Small intestine (tissue), 16 donors: ENCODE measurements at places on chromosomes 13 and 19. TPM values are rescaled to one million over a fixed set of nuclear protein-coding genes. Genes with fewer than 3 reads are reported as not detected.

GRCh38 chr13:59464926-59465325 is 698.8 kb downstream of the DIAPH3 start:
- H3K4me1 ChIP-seq = no peaks in the 10 kb centered on the region
- no peaks in the 10 kb centered on the region for H3K36me3 ChIP-seq
- no peaks in the 10 kb centered on the region for H3K27me3 ChIP-seq
- no peak for DNase-seq

DNA sequence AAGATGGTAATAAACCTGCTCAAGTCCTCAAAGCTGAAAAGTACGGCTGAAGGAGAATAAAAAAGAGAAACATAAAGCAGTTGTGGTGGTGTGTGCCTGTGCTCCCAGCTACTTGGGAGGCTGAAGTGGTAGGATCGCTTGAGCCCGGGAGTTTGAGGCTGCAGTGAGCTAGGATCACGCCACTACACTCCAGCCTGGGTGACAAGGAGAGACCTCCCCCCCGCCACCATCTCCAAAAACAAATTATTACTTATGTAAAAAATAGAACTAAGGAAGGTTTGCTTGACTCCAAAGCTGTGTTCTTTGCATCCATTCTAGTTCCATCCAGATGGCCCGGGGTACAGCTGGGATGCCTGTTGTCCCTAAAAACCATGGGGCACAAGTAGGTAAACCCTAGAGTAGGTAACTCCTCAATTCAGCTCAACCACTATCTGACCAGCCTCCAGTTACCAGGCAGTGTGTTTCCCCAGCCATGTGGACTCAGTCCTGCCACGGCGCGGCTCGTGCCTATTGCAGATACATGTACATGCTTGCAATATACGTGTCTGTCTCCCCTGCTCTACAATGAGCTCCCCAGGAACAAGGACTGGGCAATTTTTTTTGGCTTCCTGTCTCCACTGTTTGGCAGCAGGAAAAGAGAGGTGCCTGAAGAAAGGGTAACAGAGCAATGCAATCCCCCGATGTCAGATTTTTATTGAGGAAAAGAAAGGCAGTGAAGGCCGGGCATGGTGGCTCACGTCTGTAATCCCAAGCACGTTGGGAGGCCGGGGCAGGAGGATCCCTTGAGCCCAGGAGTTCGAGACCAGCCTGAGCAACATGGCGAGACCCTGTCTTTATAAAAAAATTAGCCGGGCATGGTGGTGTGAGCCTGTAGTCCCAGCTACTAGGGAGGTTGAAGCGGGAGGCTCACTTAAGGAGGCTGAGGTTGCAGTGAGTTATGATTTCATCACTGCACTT is 101.3 kb downstream of the GNG7 start:
- no peak for DNase-seq
- H3K27me3 ChIP-seq = no peaks in the 10 kb centered on the region
- H3K4me3 ChIP-seq = no peak overlapping the region
- H3K27ac ChIP-seq = peak overlapping the region; percentile 22

MEF2B gene
- polyA plus RNA-seq = 3.2 TPM

CBY2 gene
- polyA plus RNA-seq = not detected

KCNC3 gene
- polyA plus RNA-seq = 0.22 TPM
